ENCODE measurements at places on chromosomes 1 and 21. TPM values are rescaled to one million over a fixed set of nuclear protein-coding genes. Genes with fewer than 3 reads are reported as not detected.

DNA sequence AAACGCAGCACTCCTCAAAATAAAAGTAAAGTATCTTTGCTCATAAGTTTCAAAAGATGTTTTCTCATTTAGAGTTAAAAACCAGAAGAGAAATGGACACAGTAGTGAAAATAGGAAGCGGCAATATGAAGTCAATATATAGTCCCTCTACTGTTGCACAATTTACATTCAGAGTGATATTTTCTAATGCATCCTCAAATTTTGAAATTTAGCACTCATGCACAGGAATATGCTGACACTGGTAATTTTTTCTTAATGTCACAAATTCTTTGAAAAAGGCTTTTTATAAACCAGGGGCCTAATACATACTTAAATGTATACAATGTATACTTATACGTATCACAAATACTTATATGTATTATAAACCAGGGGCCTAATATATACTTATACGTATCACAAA lies 19.5 kb downstream of the ST7L start:
- no peak for DNase-seq

DNA sequence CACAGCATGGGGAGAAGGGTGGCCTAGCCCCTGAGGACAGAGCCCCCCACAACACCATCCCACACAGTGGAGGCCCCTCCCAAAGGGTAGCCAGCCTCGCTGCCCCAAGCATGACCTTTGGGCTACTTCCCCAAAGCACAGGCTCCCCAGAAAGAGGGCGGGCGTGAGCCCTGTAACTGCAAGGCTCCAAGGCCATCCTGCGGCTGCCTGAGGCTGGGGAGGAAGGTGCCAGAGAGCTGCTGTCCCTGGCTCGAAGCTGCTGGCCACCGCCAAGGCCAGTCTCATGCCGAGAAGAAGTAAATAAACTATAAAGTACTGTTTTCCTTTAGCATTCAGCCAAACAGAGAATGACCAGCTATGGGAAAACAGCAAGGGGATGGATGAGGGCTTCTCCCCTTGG lies 27.5 kb downstream of the UBASH3A start:
- DNase-seq = no peak

DNA sequence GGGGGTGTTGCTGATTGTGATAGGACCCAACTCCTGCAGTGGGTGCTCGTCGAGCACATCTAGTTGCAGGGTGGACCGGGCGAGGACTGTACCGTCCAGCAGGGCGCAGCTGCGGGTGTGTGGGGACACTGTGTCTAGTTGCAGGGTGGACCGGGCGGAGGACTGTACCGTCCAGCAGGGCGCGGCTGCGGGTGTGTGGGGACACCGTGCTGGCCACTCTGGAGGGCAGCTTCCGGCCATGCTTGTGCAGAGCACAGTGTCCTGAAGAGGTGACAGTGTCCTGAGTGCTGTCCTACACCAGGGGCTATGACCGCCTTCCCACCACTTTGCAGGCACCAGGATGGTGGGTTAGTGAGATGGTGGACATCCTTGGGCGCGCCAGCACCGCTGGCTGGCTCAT lies 4.6 kb upstream of the TRPM2 start:
- DNase-seq = no peak

DNA sequence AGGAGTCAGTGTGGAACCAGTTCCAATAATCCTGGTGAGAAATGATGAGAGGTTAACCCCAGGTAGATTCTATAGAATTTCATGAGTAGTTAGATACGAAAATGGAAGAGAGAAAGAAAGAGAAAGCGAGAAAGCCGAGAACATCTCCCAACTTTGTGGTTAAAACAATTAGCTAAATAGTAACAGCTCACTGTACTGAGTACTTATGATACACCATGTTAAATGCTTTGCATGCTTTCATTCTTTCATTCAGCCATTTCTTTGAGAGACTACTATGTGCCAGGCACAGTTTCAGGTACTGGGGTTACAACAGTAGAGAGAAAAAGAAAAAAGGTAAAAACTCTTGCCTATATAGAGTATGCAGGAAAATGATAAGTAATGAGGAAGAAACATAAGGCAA lies 109.7 kb upstream of the SYT6 start:
- no peak for DNase-seq

DNA sequence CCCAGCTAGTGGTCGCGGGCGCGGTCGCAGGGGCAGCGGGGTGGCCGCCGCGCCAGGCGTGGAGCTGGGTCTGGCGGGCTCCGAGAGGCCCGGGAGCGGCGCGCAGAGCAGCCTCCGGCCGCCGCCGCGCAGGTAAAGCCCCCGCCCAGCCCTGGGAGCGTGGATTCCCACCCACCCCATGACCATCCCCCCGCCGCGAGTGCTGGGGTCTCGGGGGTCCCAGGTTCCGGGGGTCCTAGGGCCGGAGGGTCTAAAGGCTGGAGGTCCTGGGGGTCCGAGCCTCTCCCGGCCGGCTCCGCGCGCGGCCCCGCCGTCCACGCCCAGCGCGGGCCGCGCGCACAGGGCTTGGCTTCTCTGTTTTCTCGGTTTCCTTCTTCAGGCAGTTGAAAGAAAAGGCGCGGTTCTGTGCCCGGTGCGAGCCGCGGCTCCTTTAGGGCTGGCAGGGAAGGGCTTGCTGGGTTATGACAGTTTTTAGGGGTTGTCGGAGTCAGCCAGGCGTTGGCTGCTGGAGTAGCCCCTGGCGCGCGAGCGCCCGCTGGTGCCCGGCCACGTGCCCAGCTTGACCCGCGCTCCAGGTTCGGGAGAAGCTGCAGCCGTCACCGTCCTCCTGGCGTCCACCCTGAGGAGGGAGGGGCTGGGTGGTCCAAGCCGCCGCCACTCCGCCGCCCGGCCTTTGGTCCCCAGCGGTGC lies 359 bp downstream of the LRRC3 start:
- no peak for DNase-seq

- no peak for DNase-seq
Observed at GRCh38 chr1:201140235-201140940, 13.4 kb upstream of the ASCL5 start.

The GJA5 gene
- 11.0 TPM for total RNA-seq

DNA sequence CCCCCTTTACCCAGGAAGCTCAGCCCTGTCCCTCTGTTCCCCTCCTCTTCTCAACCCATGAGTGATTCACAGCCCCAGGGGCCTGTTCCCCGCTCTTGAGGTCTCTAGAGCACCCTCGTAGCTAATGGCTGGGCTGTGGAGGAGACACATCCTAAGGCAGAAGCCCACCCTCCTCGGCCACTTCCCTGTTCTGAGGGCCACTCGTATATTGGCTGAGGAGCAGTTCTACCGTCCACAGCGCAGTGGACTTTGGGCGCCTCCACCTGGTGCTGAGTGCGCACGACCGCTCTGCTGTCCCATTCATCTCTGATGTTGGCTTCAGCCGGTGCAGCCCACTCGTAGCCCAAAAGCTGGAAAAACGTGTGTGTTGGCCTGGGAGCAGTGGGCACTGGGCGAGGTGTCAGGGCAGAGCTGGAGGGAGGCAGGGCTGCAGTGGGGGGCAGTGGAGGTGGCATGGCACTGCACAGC lies 24.5 kb upstream of the PKP1 start:
- no peak for DNase-seq
